Spinal cord (tissue), 10 donors: ENCODE measurements at places on chromosomes 12 and 14. TPM values are rescaled to one million over a fixed set of nuclear protein-coding genes. Genes with fewer than 3 reads are reported as not detected.

SLC17A8 gene
- total RNA-seq = 13.2 TPM

TMEM30B gene
- 11.8 TPM for total RNA-seq

TAS2R30 gene
- 17.0 TPM for total RNA-seq

ZNF605 gene
- 23.3 TPM for total RNA-seq

GLIPR1L1 gene
- total RNA-seq = not detected
